ENCODE measurements at places on chromosomes 13 and 19.

GRCh38 chr19:1411255-1412191 is 4.1 kb downstream of the DAZAP1 start:
- no peak for DNase-seq

- DNase-seq, result no peak
These were observed 113.9 kb downstream of the SLC7A1 start for GRCh38 chr13:29481603-29482002.

DNA sequence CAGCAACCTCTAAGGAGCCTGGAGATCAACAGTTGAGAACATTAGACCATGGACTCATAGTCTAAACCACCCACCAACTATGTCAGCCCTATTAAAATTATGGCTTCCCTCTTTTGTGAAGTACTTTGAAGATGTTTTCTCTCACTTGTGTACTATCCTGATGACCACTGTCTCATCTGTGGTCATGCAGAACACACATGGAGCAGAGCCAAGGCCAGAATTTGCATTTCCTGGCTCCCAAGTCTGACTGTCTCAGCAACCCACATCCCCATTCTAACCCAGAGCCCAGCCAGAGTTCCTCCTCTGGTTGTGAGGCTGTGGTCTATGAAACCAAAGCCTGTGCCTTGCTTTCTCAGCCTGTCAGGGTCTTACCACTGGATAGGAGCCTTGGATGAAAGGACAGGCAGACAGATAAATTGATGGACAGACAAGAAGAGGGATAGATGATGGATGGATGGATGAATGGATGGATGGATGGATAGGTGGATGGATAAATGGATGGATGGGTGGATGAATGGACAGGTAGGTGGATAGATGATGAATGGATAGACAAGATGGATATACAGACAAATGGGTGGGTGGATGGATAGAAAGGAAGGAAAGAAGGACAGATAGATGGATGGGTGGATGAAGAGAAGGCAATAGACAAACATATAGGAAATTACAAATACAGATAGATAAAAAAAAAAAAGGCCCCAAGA is 35.4 kb downstream of the ZNF557 start:
- DNase-seq, result no peak

GRCh38 chr19:4720037-4720700 is 3.5 kb downstream of the DPP9 start:
- no peak for DNase-seq

DNA sequence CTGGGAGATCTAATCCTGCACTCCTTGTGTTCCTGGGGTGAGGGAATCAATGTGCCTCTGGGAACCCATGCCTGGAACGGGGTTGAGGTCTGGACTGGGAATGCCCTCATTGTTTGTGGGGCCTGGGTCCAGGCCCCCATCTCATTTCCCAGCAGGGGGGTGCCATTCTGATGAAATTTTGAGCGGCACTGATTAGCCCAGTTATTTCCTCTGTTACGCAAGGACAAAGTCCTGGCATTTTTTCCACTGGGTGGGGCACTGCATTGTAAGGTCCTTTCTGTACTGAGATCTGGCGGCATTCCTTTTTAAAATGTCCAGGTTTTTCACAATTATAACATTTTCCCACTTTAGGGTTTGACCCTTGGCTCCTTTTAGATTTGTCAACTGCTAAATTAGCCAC is 14.8 kb downstream of the FPR3 start:
- DNase-seq, result no peak

- DNase-seq, result no peak
These were observed 766.0 kb upstream of the PCDH9 start for GRCh38 chr13:67996101-67996500.

- no peak for DNase-seq
These were observed 404.7 kb downstream of the KCNRG start for GRCh38 chr13:50419896-50420295.

- no peak for DNase-seq
These were observed 3.8 kb upstream of the MLNR start for GRCh38 chr13:49216334-49216733.

GRCh38 chr13:49146950-49147355 is 73.2 kb upstream of the MLNR start:
- DNase-seq, result no peak

GRCh38 chr13:49550942-49551644 is 34.3 kb downstream of the RCBTB1 start:
- no peak for DNase-seq

GRCh38 chr19:11142528-11143171 is 12.9 kb downstream of the SPC24 start:
- peak; percentile 75 for DNase-seq

DNA sequence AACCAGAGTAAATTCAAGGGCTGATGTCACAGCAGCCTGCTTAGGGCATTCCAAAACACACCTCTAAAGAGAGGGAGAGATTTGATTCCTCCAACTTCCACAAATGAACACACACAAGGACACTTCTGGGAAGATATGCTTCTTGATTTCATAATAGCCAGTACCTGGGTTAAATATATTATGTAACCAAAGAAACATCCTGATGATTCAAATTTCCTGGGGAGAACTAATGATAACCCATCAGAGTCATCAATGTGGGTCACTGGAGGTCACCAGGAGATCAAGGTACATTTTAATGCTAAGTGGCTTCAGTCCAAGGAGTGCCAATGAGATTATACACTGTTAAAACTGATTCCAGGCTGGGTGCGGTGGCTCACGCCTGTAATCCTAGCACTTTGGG is 54.0 kb upstream of the DOCK9 start:
- DNase-seq, result no peak

GRCh38 chr19:57067440-57067839 is 52.3 kb upstream of the USP29 start:
- no peak for DNase-seq

- DNase-seq, result no peak
These were observed 26.0 kb upstream of the GARRE1 start for GRCh38 chr19:34228347-34228746.

GRCh38 chr19:18282788-18283141 is 1.3 kb upstream of the JUND start:
- no peak for DNase-seq

- DNase-seq, result no peak
These were observed 2.5 kb downstream of the ATP5F1D start for GRCh38 chr19:1243768-1244692.

- DNase-seq, result no peak
These were observed 70.1 kb downstream of the LRRC63 start for GRCh38 chr13:46281779-46282178.

DNA sequence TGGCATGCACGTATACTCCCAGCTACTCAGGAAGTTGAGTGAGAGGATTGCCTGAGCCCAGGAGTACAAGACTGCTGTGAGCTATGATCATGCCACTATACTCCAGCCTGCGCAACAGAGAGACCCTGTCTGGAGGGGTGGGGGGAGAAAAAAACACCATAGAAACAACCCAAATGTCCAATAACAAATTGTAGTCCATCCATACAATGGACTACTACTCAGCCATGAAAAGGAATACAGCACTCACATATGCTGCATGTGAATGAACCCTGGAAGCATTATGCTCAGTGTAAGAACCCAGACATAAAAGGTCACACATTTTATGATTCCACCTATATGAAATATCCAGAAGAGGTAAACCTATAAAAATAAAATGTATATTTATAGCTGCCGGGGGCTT is 42.3 kb downstream of the CD320 start:
- DNase-seq, result no peak

GRCh38 chr13:51747438-51748434 is 56.2 kb downstream of the DHRS12 start:
- no peak for DNase-seq

DNA sequence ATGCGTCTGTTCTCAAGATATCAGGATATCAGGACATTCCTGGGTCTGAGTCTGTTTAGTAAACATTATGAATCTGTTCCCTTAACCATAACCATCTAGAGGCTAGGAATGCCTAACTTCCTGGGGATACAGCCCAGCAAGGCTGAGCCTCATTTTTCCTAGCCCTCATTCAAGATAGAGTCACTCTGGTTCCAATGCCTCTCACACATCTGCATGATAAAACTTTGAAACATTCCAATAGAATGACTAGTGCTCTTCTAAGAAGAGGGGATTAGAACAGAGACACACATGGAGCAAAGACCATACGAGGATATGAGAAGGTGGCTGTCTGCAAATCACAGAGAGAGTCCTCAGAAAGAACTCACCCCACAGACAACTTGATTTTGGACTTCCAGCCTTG is 20.6 kb upstream of the CABP5 start:
- no peak for DNase-seq

- no peak for DNase-seq
These were observed 102.5 kb downstream of the IER2 start for GRCh38 chr19:13252569-13253335.

GRCh38 chr13:32495429-32495828 is 43.2 kb downstream of the N4BP2L2 start:
- no peak for DNase-seq

GRCh38 chr13:111341886-111342285 is 21.4 kb downstream of the TEX29 start:
- DNase-seq, result no peak

GRCh38 chr13:80133631-80134261 is 207.2 kb downstream of the SPRY2 start:
- DNase-seq, result no peak
